GM12878 (cell line): ENCODE measurements at places on chromosomes 3 and 15.

DNA sequence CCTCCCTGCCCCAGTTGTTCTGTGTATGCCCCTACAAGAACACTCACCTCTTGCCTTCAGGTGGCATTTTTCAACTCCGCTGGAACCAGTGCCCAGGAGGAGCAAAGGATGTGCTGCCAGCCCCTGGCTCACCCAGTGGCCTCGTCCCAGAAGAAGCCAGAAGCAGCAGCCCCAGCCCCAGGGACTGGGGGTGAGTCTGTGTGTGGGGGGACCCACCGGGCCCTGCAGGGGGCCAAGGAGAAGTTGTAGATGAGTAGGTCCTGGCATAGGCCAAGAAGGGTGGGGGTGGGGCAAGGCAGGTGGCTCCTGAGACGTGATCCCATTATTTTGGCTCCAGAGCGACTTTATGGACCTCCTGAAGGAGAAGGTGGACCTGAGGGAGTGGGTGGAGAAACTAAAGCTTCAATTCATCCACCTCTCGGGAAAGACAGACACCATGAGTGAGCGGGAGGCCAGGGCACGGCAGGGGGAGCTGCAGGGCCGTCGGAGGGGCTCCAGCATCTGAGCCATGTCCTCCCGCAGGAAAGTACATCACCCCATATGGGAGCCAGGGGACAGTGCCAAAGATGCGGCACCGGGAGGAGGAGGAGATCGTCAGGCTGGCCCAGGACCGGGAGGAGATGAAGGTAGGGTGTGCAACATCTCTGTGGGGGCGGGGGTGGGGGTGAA is 29.3 kb downstream of the NGRN start:
- no peak overlapping the region for H3K4me3 ChIP-seq
- no peaks in the 10 kb centered on the region for H3K27me3 ChIP-seq
- DNase-seq = no peak
- no peak overlapping the region for H3K27ac ChIP-seq
- H3K4me1 ChIP-seq = no peaks in the 10 kb centered on the region

DNA sequence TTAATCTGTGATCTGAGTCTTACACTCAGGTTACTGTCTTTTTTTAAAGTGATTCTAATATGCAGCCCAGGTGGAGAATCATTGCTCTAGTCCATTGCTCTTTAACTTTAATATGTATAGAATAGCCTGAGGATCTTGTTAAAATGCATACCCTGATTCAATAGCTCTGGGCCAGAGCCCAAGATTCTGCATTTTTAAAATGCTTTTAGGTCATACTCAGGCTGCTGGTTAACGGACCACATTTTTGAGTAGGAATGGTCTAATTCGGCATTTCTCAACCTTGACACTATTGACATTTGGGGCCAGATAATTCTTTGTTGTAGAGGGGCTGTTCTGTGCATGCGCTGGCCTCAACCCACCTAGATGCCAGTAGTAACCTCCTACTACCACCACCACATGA is 20.9 kb upstream of the FSTL1 start:
- DNase-seq = no peak
- H3K36me3 ChIP-seq = no peaks in the 10 kb centered on the region
- no peaks in the 10 kb centered on the region for H3K4me1 ChIP-seq
- H3K27me3 ChIP-seq = no peaks in the 10 kb centered on the region; the same call in 1 of the 2 replicates
- H3K4me3 ChIP-seq = no peak overlapping the region

DNA sequence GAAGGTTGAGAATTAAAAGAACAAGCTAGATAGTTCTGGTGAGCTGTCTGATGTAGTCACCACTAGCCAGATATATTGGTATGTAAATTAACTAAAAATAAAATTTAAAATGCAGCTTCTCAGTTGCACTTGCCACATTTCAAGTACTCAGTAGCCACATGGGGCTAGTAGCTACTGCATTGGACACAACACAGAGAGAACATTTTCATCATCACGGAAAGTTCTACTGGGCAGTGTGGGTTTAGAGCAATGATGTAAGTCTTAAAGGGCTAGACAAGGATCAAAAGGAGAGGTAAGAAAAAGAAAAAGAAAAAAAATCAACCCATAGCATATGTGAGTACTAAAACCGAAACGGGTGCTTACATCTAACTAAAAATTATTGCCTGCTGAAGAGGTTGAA is 282.4 kb upstream of the LRRFIP2 start:
- H3K4me1 ChIP-seq = no peaks in the 10 kb centered on the region
- peaks cover 7% of the 10 kb centered on the region; the same call in 1 of the 2 replicates for H3K27me3 ChIP-seq
- no peak for DNase-seq

GRCh38 chr3:176447369-176447768 is 749.9 kb downstream of the TBL1XR1 start:
- H3K4me3 ChIP-seq = no peak overlapping the region
- no peak for DNase-seq
- no peaks in the 10 kb centered on the region for H3K4me1 ChIP-seq
- H3K27ac ChIP-seq = no peak overlapping the region
- no peaks in the 10 kb centered on the region for H3K36me3 ChIP-seq
- H3K27me3 ChIP-seq = no peaks in the 10 kb centered on the region

GRCh38 chr3:133547432-133548041 is 25.9 kb upstream of the CDV3 start:
- no peaks in the 10 kb centered on the region for H3K36me3 ChIP-seq
- no peak overlapping the region for H3K4me3 ChIP-seq
- peaks cover 4% of the 10 kb centered on the region; the same call in 1 of the 2 replicates for H3K4me1 ChIP-seq
- no peak overlapping the region for H3K27ac ChIP-seq
- DNase-seq = no peak

GRCh38 chr3:113741086-113741485 is 5.0 kb downstream of the NAA50 start:
- no peak for DNase-seq
- no peaks in the 10 kb centered on the region for H3K27me3 ChIP-seq
- no peaks in the 10 kb centered on the region for H3K36me3 ChIP-seq
- peak overlapping the region; percentile 13; the same call in 1 of the 2 replicates for H3K4me3 ChIP-seq
- H3K27ac ChIP-seq = no peak overlapping the region

GRCh38 chr3:4036046-4036445 is 236.8 kb downstream of the LRRN1 start:
- DNase-seq = no peak
- no peak overlapping the region for H3K27ac ChIP-seq
- no peaks in the 10 kb centered on the region for H3K27me3 ChIP-seq
- no peak overlapping the region for H3K4me3 ChIP-seq
- no peaks in the 10 kb centered on the region for H3K36me3 ChIP-seq

- H3K4me1 ChIP-seq = peaks cover 30% of the 10 kb centered on the region
- peaks cover 10% of the 10 kb centered on the region for H3K36me3 ChIP-seq
- no peaks in the 10 kb centered on the region for H3K27me3 ChIP-seq
Observed at GRCh38 chr15:82810061-82810889, 847 bp downstream of the WHAMM start.

GRCh38 chr3:189641776-189642175 is 10.6 kb downstream of the TP63 start:
- H3K27ac ChIP-seq = no peak overlapping the region
- H3K36me3 ChIP-seq = no peaks in the 10 kb centered on the region
- DNase-seq = no peak
- H3K4me1 ChIP-seq = peaks cover 8% of the 10 kb centered on the region; the same call in 1 of the 2 replicates
- H3K4me3 ChIP-seq = no peak overlapping the region

GRCh38 chr15:99755692-99756409 is 22.6 kb upstream of the LYSMD4 start:
- DNase-seq = peak; percentile 43
- H3K36me3 ChIP-seq = no peaks in the 10 kb centered on the region
- no peak overlapping the region for H3K4me3 ChIP-seq

DNA sequence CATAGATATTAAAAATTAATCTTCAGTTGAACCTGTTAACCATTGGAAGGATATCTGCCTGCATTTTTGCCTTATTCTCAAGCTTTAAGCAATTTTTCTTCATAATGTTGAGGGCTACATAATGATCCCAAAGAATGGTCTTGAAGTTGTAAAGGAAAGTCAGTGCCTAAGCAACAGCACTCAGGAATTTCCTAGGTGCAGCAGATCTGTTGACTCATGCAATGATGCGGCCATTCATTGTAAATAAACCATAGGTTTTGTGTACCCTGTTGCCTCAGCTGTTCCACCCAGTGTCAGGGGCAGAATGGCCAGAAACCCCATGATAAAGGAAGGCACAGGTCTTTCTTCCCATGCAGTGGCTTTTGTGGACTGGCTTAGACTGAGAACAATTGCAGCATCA is 78.4 kb upstream of the TRIM42 start:
- H3K27ac ChIP-seq = no peak overlapping the region
- H3K4me1 ChIP-seq = no peaks in the 10 kb centered on the region
- H3K36me3 ChIP-seq = no peaks in the 10 kb centered on the region
- H3K4me3 ChIP-seq = no peak overlapping the region
- DNase-seq = no peak

GRCh38 chr3:129441215-129441614 is 1.2 kb downstream of the IFT122 start:
- no peaks in the 10 kb centered on the region for H3K27me3 ChIP-seq
- no peak for DNase-seq
- no peaks in the 10 kb centered on the region for H3K36me3 ChIP-seq
- H3K4me1 ChIP-seq = peaks cover 11% of the 10 kb centered on the region; the same call in 1 of the 2 replicates

DNA sequence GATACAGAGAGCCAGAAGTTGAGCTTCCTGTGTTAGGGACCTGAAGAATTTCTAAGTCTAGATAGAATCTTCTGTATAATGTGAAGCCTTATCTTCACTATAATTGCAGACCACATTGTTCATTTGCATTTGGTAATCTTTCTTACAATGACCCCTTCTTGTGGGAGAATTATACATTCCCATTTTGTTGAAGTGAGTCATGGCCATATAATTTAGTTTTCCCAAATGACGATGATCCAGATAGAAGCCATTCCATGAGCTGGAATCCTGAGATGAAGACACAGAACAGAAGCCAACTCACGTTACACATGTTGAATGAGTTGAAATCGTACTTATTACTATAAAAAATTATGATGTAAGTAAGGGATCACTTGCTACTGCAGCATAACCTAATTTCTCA is 187.8 kb downstream of the TUSC7 start:
- no peaks in the 10 kb centered on the region for H3K27me3 ChIP-seq
- H3K4me1 ChIP-seq = no peaks in the 10 kb centered on the region
- no peak for DNase-seq
- no peak overlapping the region for H3K4me3 ChIP-seq
- no peaks in the 10 kb centered on the region for H3K36me3 ChIP-seq

DNA sequence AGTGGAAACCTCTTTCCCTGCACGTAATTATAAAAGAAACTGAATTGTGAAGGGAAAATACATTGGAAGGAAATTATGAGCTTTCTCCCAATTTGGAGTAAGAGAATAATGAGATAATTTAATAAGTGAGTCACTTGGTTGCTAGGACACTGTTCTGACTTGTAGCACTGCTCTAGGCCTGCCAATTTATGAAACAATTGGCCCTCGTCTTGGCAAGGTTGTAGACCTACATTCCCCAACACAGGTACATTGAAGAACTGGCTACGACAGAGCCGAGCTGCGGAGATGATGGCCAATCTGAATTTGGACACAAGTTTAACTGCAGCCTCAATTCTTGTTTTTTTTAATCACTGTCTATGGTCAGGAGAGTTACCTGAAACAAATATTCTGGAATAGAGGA is 674.1 kb downstream of the MECOM start:
- H3K27me3 ChIP-seq = no peaks in the 10 kb centered on the region
- no peak for DNase-seq

DNA sequence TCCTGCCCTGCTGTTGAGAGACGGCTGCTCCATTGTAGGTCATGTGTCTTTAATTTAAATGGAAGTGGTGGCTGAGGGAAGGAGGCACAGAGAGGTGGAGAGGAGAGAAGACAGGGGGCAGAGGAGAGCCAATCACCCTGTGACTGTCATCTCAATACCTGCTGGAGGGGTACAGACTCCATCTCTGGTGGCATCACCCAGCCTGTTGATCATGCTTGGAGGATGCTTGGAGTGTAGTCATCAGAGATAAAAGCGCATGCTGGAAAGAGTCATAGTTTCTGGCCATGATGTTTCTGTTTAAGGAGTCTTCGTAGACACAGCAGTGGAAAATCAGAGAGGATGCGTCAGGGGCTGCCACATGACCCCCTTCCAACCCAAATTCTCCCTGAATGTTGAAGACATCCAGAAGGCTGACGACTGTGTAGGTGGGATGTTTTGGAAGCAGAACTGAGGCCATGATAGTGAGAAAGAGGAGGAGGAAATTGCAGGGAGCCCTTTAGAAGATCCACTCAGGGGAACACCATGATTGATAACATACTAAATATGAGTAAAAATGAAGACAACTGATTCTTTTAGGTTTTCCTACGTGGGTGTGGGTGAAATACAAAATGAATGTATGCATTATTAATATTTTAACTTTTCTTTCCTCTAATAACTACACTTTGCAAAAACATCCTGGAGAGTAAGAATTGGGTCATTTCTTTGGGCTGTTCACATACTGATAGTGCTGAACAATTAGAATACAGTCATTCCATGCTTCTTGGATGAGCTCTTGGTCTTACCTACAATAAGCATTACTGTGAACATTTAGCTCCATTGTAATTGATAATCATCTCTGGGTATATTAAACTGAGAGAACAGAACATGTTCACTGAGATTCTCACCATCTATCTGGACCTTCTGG is 210.6 kb upstream of the ATP10A start:
- H3K27me3 ChIP-seq = no peaks in the 10 kb centered on the region
- no peak for DNase-seq
- no peak overlapping the region for H3K27ac ChIP-seq
- H3K36me3 ChIP-seq = no peaks in the 10 kb centered on the region
- no peak overlapping the region for H3K4me3 ChIP-seq

- H3K4me1 ChIP-seq = no peaks in the 10 kb centered on the region; the same call in 1 of the 2 replicates
- DNase-seq = no peak
- no peaks in the 10 kb centered on the region for H3K36me3 ChIP-seq
- H3K4me3 ChIP-seq = no peak overlapping the region
Observed at GRCh38 chr3:123758081-123758564, 126.0 kb downstream of the MYLK start.

DNA sequence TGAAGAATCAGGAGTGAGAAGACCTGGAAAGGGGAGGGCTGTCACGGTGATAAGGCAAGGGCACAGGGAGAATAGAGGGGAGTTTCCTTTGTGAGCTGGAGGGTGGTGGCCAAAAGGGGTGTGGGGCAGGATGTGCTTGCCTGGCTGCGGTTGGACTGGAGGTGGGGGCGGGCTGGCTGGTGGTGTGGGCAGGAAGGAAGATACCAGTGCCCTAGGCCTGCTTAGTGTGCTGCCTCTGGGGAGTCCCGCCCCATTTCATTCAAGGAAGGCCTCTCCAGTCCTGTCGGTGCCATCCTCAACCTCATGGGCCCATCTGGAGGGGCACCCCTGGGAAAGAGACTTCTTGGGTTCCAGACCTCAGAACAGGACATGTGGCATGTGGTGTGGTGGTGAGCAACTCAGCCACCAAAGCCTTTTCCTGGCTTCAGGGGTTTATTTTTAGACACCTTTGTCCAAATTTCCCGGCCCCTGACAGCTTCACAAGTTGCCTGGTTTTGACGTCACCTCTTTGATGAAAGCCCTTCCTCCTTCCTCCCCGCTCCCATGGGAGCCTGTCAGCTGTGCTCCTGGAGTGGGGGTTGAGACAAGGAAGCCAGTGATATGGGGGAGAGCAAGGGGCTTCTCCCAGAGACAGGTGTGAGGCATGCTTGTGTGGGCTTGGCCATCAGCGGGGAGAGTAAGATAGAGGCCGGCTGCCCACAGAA is 15.6 kb downstream of the TEX264 start:
- no peaks in the 10 kb centered on the region for H3K27me3 ChIP-seq
- peaks cover 27% of the 10 kb centered on the region for H3K4me1 ChIP-seq
- H3K27ac ChIP-seq = peak overlapping the region; percentile 81
- peaks cover 41% of the 10 kb centered on the region for H3K36me3 ChIP-seq
